ENCODE measurements at places on chromosomes 7 and 10.

DNA sequence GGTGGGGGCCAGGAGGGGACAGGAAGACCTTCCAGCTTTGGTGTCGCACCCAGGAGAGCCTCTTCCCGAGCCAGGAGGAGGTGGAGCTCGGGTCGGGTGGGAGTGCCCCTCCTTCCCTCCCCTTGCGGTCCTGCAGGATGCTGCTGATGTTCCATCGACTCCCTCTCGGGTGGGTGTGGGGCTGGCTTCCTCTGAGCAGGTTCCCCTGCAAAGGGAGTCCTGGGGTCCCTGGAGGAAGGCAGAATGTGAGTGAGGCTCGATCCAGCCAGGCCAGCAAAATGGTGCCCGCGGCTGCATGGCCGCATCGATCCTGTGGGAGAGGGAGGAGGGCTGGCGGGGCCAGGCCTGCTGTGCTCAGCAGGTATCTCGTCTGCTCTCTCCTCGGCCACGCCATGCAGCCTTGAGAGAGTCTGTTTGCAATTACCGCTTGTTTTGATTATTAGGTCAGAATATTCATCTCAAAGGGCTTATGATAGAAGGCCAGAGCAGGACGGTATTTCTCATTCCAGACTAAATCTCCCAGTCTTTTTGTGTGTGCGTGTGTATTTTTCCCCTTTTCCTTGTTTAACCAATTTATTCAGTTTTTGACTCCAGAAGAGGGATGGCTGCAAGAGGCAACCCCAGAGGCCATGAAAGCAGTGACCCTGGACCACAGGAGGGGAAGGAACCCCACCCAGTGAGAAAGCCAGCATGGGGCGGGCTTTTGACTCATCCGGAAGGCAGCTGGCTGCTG is 137.3 kb upstream of the ZMIZ1 start:
- no peak for DNase-seq

DNA sequence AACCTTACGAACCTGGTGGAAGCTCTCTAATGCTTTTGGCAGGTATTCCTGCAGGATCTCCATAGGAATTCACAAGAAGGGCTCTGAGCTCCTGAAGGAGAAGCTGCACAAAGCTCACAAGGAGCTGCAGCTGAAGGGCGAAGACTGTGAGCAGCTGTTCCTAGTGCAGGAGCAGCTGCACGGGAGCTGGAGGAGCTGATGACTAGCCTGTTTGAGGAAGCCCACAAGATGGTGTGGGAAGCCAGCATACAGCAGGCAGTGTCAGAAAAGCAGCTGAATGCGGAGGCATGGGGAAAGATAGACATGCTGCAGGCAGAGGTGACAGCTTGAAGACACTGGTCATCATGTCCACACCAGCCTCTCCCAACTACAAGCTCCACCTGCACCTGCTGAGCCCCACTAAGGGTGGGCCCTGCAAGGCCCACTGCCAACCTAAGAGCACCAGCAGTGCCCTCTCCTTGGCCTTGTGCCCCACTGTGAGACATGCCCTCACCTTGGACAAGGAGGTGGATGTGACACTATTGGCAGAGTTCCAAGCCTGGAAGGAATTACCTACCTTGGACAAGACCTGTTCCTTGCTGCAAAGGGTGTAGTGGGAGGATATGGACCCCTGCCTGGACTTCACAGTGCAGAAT is 250.6 kb downstream of the BBS9 start:
- peak; percentile 5 for DNase-seq

GRCh38 chr7:35416568-35416967 is 162.7 kb upstream of the TBX20 start:
- DNase-seq, result no peak

DNA sequence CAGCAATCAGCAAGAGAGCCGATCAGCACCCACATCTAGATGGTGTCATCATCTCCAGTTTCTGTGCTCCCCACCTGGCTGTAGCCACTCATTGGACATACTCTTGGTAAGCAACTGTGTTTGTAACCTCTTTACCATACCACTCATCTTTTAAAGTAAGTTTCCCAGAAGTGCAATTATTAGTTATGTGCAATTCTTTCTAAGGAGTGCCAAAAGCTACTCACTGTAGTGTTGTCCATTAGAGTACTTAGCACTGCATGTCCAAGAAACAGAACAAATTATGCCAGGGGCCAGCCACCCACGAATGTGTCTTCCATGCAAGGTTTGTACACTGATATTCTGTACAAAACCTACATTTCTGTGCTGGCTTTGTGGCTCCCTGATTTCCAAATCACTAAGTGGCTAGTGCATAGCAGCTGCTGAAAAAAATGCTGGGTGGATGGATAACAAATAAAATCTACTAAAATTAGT is 131.9 kb downstream of the SRPK2 start:
- DNase-seq, result no peak

- no peak for DNase-seq
These were observed at the start of gene SH2D4B for GRCh38 chr10:80537736-80538480. Gene SH2D4B (plus strand): TSS chr10:80537902. CDS start chr10:80538332, 430 bp downstream.

DNA sequence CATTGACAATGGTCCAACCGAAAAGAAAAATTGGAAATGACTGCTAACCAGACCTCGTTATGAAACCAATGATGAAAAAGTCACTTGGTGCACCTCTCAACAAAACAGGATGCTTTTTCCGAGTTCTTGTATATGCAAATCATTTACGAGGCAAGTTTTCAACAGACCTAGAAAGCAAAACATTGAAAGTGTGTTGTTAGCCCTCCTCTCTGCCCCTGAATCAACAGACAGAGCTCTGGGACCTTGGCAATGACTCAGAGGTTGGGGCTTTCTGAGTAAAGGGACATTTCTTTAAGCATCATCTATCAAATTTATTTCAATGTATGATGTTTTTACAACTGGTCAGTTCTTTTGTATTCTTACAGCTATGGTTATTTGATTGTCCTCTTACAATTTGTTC is 16.3 kb upstream of the DKK1 start:
- DNase-seq, result no peak

- no peak for DNase-seq
These were observed 82.5 kb downstream of the VWDE start for GRCh38 chr7:12320987-12321647.

Data from amygdala (tissue), 56 donors.